ENCODE measurements at places on chromosomes 6 and 20.

DNA sequence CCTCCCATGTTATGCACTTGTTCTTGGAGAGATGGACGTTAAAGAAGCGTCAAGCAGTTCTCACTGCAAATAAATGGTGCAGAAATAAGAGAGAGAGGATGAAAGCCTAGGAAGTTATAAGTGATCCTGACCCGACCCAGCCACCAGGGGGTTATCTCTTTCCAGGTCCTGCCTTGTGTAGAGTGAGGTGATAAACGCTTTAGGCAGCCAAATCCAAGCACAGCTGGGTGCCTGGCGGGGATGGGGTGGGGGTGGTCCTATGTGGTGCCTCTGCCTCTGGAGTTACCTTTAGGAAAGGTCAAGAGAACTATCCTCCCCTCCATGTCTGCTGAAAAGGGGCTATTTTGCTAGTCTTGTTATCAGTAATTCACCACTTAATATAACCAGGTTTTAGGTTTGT lies 9.2 kb upstream of the TFAP2A start:
- DNase-seq, result no peak

DNA sequence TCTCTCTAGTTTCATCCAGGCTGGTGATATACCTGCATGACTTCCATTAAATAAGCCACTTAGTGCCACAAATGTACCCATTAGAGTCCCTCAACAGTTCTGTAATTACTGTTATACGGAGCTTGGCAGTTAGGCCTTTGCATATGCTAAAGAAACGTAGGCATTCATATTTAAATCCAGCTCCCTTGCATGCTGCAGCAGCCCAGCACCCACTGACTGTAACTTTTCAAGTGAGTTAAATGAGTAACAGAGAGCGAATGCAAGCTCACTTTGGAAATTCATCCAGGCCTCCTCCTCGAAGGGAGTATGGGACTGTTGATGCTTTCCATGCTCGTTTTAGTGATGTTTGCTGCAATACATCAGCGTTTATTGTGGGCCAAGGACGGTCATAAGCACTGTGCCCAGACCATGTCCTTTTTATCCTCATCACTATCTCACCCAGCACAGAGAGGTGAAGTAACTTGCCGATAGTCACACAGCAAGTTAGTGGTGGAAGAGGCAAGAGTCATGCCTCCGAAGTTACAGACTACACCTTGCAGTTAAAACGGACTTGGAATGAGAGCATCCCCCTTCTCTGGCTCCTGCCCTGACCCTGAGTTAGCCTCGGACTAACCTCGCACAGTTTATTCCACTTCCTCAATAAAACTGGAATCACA lies 179.4 kb upstream of the PDE10A start:
- DNase-seq, result no peak

DNA sequence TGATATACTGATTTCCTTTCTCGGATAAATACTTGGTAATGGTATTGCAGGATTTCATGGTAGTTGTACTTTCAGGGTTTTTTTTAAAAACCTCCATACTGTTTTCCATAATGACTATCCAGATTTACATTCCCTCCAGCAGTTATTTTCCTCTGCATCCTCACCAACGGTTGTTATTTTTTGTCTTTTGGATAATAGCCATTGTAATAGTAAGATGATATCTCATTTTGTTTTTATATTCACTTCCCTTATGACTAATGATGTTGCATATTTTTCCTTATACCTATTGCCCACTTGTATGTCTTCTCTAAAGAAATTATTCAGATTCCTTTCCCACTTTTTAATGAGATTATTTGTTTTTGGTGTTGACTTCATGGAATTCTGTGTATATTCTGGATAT lies 231.0 kb downstream of the MEI4 start:
- DNase-seq, result no peak

GRCh38 chr20:38126146-38126921 lies 38.7 kb downstream of the TGM2 start:
- peak; percentile 39 for DNase-seq

DNA sequence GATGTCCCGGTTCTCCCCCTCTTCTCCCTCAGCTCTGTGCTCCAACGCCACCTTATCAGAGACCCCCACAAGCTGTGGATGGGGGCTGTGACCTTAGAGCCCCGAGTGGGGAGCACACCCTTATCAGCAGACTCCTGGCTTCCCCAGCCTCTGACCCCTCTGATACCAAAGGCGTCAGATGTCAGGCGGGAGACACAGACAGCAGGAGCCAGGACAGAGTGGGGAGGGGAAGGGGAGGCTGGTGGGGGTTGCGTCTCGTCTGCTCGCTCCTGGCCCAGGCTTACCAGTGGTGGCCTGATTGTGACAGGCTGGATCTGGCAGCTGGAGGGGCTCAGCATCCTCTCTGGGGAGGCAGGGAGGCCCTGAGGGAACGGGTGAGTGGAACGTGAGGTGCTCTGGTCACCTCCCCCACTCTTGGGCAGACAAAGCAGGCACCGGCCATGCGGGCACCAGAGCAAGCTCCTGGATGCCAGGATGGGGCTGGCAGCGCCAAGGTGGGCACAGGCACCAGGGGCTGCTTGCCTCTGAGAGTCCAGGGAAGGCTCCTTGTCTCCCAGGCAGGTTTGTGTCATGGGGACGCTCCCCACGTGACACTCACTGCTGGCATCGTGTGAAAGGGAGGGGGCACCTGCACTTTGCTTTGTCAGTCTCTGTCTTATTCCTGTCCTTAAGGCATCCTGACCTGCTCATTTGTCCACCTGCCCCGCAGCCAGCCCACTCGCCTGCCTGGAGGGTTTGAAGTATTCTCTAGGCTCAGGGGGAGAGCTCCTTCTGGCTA lies 27.8 kb upstream of the GATA5 start:
- no peak for DNase-seq

GRCh38 chr6:125931733-125932450 lies 24.7 kb upstream of the HINT3 start:
- DNase-seq, result peak; percentile 70

DNA sequence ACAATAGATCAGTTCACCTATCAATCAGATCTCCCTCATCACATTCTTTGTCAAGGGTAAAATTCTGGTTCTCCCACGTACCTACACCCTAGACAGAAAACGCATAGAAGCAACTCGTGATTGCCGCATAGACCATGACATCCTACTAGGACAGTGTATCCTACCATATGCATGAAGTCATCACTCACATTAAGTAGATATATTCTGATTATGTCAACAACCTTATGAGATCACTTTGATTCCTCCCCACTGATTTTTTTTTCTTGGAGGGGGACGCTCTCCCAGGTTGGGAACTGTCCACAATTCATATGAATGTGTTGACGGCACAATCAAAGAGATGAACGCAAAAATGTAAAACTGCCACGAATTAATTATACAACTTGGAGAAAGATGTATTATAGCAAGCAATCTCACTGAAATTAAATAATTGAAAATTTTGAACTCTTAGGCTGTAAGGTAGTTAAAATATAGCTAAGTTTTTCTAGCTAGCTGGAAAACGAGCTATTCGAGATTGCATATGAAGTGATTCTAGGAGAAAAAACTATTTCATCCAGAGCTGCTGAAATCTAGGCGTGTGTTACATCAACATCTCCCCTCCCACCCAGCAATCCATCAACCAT lies 82.5 kb upstream of the CCDC28A start:
- DNase-seq, result no peak

- no peak for DNase-seq
These were observed 5.1 kb downstream of the FAM120B start for GRCh38 chr6:170311696-170312095.

DNA sequence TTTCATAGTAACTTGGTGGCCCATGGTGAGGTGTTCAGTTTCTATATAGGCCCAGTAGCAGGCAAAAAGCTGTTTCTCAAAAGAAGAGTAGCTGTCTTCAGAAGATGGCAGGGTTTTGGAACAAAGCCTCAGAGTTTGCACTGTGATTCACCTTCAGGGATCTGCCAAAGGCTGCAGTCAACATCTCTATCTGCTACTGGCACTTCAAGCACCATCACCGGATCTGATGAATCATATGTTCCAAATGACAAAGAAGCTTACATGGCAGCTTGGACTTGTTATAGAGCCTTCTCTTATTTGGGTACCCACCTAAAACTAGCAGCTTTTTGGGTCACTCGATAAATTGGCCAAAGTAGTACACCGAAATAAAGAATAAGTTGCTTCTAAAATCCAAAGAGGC lies 39.5 kb downstream of the PKIB start:
- peak; percentile 32 for DNase-seq

- peak; percentile 24 for DNase-seq
These were observed 25.3 kb upstream of the HECA start for GRCh38 chr6:139109558-139109957.

- no peak for DNase-seq
These were observed 73.0 kb downstream of the SLX4IP start for GRCh38 chr20:10508060-10508459.

- no peak for DNase-seq
These were observed 102.0 kb downstream of the SMLR1 start for GRCh38 chr6:130929036-130929678.

DNA sequence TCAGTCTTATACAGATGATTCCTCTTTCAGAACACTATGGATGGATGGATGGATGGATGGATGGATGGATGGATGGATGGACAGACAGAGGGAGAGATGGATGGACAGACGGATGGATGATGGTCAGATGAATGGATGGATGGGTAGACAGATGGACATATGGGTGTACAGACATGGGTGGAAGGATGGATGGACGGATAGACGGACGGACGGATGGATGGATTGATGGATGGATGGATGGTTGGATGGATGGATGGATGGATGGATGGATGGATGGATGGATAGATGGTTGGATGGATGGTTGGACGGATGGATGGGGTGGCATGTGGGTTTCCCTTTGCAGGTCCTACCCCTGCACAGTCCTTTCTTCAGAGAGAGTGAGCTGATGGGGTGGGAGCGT lies 320.7 kb downstream of the CDH4 start:
- no peak for DNase-seq

DNA sequence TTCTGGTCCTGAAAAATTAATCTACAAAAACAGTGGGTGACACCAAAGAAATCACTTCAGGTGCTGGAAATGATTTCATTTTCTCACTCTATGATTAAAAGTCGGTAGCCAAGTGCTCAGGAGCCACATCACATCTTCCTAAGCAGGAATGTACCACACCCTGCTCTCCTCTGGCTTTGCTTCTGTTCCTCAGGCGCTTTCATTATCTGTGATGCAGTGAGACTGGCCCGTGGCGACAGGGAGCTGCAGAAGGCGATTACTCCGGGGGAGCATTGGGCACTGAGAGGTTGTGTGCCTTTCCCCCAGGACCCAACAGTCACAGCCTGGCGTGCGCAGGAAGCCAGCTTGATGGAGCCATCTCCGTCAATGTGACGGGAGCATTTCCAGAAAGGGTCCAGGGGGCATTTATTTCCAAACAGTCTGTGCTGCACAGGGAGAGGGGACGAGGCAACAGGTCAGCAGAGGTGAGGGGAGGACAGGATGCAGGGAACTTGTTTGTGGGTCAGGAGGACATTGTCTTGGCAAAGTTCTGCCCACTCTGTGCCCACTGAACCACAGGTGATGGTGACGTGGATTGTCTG lies 5.6 kb upstream of the ZNF831 start:
- DNase-seq, result no peak

DNA sequence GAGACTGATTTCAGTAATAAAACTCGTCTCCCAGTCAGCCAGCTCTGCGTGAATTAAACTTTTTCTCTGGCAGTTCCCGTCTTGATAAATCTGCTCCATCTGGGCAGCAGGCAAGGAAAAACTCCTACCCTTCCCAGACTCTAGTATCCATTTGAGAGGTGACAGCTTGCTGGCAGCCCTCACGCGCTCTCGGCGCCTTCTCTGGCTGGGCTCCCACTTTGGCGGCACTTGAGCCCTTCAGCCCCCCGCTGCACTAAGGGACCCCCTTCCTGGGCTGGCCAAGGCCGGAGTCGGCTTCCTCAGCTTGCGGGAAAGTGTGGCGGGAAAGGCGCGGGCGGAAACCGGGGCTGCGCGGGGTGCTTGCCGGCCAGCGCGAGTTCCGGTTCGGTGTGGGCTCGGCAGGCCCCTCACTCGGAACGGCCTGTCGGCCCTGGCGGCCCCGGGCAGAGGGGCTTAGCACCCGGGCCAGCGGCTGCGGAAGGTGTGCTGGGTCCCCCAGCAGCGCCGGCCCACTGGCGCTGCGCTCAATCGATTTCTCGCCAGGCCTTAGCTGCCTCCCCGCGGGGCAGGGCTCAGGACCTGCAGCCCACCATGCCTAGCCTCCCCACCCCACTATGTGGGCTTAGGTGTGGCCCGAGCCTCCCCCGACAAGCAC lies 21.8 kb upstream of the GMPR start:
- DNase-seq, result no peak

- no peak for DNase-seq
These were observed 22.7 kb downstream of the ZDHHC14 start for GRCh38 chr6:157403686-157404051.

Measured in kidney tubule cell (primary cell).